ENCODE measurements at places on chromosomes 4 and X.

GRCh38 chr4:82585690-82586435, 24.1 kb upstream of the TMEM150C start:
- DNase-seq: peak; percentile 19

GRCh38 chr4:75555294-75556164, at the start of gene ODAPH:
Gene ODAPH (plus strand): TSS chr4:75556066. CDS start chr4:75556083, 17 bp downstream.
- DNase-seq: no peak

DNA sequence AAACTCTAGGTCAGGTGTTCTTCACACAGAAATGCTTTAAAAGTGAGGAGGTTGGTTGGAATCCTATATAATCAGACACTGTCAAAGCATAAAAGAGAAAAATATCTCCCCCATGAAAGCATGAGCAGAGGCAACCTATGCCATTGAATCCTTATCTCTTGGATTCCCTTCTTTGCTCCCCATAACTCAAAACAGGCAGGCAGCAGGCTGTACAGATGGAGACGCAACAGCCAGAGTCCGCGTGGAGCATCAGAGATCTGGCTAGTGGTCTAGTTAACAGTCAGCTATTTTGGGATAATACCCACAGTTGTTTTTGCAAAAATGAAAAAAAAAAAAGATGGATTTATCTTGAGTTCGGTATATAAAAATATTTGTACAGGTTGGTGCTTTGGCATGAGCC, 490.0 kb upstream of the TENM3 start:
- no peak for DNase-seq

DNA sequence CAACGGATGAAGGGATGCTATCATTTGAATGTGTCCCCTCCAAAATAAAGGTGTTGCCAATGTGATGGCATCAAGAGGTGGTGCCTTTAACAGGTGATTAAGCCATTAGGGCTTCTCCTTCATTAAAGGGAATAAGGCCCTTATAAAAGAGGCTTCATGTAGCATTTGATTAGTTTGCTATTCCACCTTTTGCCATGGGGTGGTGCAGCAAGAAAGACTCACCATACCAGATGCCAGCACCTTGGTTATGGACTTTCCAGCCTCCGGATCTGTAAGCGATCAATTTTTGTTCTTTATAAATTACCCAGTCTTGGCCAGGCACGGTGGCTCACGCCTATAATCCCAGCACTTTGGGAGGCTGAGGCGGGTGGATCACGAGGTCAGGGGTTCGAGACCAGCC, 7.9 kb upstream of the SLC25A43 start:
- DNase-seq: no peak

GRCh38 chrX:70084592-70085240, 22.5 kb downstream of the OTUD6A start:
- DNase-seq: no peak

- DNase-seq: no peak
Observed at GRCh38 chrX:18101087-18101486, 119.6 kb downstream of the BEND2 start.

DNA sequence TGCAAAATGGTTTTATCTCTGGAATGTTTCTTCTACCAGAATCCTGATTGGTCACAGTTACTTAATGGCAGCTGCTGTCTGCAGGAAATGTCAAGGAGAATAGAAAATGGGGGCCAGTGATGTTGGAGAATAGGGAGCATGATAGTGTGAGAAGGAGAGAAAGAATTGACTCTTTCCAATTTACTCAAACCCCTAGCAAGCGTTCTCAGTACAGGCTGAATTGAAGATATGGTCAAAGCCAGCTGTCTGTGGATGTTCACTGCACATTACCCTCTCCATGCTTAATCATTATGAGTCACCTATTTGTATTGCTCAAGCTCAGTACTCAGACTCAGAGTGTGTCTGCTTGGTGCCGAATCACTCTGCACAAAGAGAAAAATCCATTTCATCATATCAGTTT, 57.8 kb upstream of the FAM47B start:
- no peak for DNase-seq

DNA sequence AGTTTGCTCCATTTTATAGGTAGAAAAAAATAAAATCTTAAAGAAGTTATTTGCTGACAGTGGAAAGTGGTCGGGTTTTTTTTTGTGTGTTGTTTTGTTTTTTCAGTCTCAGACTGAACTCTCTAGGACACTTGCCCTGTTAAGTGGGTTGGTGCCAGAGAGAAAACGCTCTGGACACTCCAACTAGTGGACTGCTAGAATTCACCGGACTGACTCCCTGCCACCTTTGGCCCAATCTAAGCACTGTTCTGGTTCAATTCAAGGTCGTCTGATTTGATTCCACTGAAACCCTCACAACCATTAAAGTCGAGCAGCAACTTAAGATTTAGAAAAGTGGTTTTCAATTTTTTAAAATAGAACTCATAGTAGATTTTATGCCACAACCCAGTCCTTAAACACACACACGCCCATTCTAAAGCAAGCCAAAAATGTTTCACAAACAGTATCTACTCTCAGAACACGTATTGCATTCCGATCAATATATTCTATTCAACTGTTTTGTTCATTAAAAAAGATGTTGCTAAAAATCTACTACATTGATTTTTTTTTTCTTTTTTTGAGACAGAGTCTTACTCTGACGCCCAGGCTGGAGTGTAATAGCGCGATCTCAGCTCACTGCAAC, 27.3 kb downstream of the RWDD4 start:
- no peak for DNase-seq
